ENCODE measurements at places on chromosomes 1 and 21.

GRCh38 chr21:37373539-37373938 lies 7.0 kb downstream of the DYRK1A start:
- DNase-seq: no peak

- DNase-seq: no peak
Measured at GRCh38 chr1:65149351-65150107, 1.5 kb downstream of the AK4 start.

GRCh38 chr1:214989341-214989740 lies 93.2 kb upstream of the KCNK2 start:
- no peak for DNase-seq

DNA sequence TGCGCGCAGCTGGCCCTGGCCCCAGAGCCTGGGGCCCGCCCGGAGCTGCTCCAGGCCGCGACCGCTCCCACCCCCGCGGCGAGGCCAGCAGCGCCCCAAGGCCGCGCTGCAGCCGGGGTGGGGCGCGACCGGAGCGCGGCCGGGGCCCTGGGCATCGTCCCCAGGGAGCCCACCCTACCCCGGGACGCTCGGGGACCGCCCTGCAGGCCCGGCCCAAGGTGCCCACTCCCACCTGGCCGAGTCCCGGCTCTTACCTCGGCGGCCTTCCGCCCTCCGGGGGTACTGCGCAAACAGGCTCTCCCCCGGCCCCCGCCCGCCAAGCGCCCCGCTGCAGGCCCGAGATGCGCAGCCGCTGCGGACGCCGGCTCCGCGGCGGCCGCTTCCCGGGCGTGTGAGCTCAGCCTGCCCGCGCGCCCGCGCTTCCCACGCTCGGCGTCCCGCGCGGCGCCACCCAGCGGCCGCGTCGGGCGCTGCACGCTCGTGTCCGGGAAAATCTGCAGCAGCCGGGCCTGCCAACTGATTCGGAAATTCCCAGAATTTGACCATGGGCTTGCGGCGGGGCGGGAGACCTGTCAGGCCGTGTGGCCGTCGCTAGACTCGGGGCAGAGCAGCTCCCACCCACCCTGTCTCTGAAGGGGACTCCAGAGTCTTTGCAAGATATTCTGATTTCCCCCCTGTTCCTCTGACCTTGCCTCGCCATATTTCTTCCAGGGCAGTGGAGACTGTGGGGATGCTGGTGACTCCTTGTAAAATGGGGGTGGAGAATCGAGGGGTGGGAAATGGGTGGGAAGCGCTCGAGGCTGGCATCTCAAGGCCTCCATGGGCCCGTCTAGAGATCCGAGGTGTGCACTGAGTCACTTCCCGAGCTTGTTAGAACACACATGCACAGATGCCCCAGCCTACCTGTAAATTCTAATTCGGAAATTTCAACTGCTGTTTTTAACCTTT lies 41.9 kb downstream of the CD34 start:
- DNase-seq: peak; percentile 81

- DNase-seq: peak; percentile 64
Measured at GRCh38 chr1:91712981-91713841, 172.7 kb downstream of the TGFBR3 start.

- no peak for DNase-seq
Measured at GRCh38 chr1:242877229-242877628, 352.7 kb upstream of the PLD5 start.

GRCh38 chr21:37374027-37374426 lies 7.5 kb downstream of the DYRK1A start:
- DNase-seq: no peak

GRCh38 chr21:38263493-38263892 lies 6.7 kb downstream of the KCNJ15 start:
- no peak for DNase-seq

- DNase-seq: no peak
Measured at GRCh38 chr1:106646816-106647215, 409.7 kb upstream of the PRMT6 start.

DNA sequence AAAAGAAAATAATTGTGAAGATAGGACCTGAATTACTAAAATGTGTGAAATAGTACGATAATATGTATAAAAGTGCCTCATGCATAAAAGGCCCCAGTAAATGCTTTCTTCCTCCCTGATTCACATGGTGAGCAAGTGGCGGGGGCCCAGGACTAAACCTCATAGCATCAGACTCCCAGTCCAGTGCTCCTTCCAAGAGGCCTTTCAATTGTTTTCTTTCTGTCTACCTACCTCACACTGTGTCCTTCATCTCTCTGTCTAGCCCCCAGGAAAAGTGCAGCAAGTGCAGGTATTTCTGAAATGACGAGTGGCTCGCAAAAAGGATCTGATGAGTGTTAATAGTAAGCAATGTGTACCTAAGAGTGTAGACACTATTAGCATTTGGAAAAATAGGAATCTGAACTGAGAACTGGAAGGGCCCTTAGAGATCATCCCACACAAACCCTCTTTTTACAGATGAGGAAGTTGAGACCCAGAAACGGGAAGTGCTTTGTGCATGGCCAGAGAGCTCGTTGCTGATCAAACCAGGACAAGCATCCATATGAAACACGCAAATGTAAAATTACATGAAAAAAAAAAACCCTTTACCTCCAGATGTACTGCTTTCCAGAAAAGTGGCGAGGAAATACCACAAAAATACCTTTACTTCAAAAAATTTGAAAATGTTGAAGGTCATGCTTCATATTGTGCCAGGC lies 118.2 kb upstream of the HOOK1 start:
- DNase-seq: peak; percentile 94

DNA sequence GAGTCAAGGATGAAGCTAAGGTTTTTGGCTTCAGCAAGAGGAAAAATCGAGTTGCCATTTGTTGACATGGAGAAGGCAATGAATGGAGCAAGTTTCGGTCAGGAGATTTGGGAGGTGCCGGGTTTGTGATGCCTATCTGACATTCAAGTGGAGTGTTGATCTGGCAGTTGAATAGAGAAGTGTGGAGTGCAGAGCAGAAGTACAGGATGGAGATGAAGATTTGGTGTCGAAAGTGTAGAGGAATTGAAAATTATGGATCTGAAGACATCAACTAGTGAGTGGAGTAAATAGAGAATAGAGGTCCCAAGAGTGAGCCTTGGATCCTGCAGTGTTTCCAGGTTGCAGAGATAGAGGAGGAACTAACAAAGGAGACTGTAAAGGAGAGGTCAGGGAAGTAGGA lies 25.9 kb downstream of the CITED4 start:
- no peak for DNase-seq

DNA sequence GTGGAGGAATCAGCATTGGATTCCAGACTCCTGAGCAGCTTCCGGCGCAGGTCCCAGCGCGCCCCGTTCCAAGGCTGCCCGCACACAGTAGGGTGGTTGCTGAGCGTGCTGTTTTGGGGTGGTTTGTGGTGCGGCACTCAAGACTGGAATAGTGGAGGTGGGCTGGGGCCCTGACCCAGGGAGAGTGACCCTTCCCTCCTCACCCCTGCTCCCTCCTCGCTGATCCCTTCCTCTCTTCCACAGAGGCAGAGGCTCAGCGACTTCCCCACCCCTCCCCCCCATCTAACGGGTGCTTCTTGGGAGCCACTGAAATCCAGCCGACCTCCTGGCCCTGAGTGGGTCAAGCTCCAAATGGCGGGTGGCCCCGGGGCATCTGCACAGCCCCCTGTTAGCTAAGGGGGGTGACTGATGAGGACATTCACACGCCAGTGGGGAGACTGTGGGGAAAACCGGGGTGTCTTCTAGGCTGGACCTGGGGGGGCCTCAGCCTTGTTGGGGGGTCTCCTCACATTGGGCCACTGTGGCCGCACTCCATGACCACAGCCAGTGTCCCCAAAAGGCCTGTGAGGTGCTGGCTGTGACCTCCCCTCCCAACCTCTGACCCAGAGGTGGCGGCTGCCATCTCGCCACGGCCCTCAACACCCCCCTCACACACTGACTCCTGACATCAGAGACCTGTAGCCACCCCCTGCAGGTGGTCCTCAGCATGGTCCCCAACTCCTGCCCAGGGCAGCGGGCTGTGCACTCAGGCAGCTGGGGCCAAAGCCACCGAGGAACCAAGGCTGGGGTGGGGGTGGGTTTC lies 3.9 kb upstream of the HES4 start:
- DNase-seq: no peak

DNA sequence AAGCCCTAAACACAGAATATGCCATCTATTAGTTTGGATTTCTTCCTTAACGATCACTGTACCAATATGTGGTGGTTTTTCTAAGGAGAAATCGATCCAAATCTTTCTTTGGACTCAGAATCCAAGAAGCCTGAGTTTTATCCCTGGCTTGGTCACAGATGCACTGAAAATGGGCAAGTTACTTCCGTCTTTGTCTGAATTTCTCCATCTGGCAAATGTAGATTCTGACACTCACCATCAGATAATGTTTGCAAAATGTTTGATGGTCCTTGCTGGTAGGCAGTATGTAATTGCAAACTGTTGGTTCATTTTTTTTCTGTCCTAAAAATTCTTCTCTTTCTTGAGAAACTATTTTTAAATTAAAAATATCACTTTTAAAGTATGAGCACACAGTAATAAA lies 115.0 kb downstream of the TSEN15 start:
- no peak for DNase-seq

GRCh38 chr1:228390649-228391048 lies 16.0 kb downstream of the TRIM11 start:
- no peak for DNase-seq

DNA sequence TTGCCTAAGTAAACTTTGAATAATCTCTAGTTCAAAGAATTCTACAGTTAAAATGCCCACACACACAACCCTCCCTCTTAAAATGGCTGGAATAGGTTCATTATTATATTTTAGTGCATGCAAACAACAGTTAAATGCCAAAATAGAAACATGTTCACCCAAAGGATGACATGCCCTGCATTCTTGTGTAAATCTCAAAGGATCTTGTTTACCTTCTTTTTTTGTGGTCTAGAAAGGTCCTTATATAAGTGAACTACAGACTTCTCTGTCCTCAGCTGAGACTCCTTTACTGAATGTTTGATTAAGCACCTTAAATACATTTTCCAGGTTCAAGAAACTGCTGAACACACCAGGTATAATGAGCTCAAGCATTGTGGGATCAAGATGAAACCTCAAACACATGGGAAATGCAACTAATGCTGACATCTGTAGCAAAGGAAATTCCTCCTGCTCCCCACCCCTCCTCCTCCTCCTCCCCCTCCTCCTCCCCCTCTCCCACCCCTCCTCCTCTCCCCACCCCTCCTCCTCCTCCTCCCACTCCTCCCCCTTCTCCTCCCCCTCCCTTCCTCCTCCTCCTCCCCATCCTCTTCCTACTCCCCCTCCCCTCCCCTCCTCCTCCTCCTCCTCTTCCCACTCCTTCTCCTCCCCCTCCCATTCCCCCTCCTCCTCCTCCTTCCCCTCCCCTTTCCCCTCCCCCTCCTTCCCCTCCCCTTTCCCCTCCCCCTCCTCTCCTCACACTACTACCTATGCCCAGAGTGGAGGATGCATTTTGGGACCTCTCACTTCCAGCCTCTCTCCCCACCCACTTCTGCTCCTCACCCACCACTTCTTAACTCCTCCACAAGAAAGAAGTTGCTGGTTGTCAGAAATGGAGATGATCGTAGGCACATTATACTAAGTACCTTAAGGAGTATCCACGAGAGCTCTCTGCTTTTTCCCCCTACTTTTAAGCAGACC lies 233.9 kb downstream of the MRPL39 start:
- no peak for DNase-seq

- no peak for DNase-seq
Measured at GRCh38 chr1:240927821-240928220, 315.9 kb upstream of the GREM2 start.

DNA sequence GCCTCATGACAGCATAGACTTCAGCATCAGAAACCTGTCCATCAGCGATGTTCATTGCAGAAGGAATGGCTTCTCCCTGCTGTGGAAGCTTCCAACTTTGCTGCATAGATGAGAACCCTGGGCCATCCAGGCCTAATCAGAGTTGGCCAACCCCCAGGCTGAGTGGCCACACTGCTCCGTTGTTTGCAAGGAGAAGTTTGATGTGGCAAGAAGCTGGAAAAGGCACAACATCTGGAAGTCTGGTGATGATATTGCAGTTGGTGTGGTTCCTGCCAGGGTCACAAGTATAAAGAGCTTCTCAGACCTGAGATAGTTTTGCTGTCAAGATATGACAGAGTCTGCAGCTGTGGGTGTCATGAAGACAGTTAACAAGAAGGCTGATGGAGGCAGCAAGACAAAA lies 41.2 kb downstream of the RHOU start:
- peak; percentile 33 for DNase-seq

- DNase-seq: no peak
Measured at GRCh38 chr1:55645270-55645669, 430.1 kb upstream of the USP24 start.

DNA sequence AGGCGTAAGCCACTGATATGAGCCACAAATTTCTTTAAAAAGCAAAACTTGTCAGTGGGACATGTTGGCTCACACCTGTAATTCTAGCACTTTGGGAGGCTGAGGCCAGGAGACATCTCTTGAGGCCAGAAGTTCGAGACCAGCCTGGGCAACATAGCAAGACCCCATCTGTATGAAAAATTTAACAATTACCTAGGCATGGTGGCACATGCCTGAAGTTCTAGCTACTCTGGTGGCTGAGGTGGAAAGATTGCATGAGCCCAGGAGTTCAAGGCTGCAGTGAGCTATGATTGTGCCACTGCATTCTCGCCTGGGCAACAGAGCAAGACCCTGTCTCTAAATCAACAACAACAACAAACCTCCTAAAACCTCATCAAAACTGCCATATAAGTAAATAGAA lies 147.6 kb upstream of the BARHL2 start:
- no peak for DNase-seq

DNA sequence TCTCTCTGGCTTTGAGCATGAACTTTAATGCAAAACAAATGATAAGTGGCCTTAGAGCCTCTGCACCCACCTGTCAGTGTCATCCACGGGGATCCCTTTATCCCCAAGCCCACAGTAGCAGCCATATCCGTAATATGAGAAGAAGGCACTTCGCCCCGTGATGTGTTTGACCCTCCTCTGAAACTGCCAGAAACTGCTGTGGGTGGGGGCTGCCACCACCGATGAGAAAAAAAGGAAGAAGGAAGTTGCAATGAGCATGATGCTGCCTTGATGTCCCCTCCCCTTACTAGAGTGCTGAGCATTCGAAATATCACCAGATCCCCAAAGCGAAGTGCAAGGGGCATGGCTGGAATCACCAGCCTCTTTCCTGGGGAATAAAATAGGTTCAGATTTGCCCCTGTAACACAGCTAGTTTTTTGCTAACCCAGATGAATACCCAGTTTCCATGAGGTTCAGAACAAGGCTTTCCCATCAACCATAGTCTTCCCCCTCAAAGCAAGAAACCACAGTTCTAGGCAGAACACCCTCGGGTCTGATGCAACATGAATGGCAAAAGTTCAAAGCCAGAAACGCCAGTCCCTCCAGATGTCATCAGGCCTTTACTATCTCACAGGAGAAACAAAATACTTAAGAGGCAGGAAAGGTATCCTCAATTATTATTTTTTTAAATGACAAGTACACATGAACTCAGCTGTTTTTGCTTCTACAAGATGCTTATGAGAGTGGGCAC lies 10.8 kb upstream of the UBXN10 start:
- DNase-seq: peak; percentile 43

Measured in inflammatory macrophage (primary cell).